ENCODE measurements at places on chromosomes 3 and 15. TPM values are rescaled to one million over a fixed set of nuclear protein-coding genes. Genes with fewer than 3 reads are reported as not detected.

Gene GOLGA8N
- 0.84 TPM for total RNA-seq

Gene GPR62
- total RNA-seq: 0.15 TPM

Gene SNRPA1
- 62.3 TPM for total RNA-seq

Gene SEMA6D
- total RNA-seq: 1.8 TPM

Gene ZNF385D
- total RNA-seq: 1.3 TPM

Gene PCBP4
- 61.7 TPM for total RNA-seq

Gene NDN
- 93.0 TPM for total RNA-seq

Gene EPHB1
- 1.5 TPM for total RNA-seq
